Esophagus squamous epithelium (tissue), 5 donors: ENCODE measurements at places on chromosomes 16 and 17.
A peak's percentile ranks its signal among the peaks of the same experiment; 100 is the strongest.

DNA sequence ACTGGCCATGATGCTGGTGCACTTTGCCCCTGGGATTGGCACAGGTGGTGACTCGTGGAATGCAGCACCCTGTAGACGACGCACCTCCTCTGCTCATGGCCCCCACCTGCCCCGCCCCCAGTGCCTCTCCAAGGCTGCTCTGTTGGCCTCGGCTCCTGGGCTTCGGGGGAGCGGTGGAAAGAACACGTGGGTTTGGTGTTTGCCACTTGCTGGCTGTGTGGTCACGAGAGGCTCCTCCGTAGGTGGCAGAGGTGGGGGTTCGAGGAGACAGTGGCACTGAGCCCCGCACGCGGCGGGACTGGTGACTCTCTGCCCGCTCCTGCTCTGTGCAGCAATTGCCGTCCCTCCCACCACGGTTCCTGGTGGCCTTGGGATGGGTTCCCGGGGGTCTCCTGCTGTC is 82.8 kb upstream of the ZNF750 start:
- DNase-seq: no peak
- H3K4me1 ChIP-seq: no peaks in the 10 kb centered on the region
- H3K27ac ChIP-seq: no peak overlapping the region
- no peaks in the 10 kb centered on the region for H3K27me3 ChIP-seq
- H3K4me3 ChIP-seq: no peak overlapping the region
- peaks cover 16% of the 10 kb centered on the region for H3K36me3 ChIP-seq

DNA sequence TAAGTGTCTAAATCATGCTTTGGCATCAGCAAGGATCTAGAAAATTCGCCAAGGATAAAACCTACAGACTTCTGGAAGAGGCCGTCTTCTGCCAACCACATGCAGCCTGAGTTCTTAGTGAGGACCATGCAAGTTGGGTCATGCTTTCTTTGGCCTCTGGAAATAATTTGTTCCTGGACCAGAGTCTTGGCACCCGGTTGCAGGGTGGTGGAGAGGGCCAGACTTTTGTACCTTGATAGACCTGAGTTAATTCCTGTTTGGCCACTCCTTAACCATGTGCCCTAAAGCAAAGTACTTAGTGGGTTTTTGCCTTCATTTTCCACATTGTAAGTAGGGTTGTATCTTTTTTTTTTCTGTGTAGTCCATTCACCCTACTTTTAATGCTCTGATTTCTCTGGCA is 283.4 kb upstream of the IRX5 start:
- H3K36me3 ChIP-seq: no peaks in the 10 kb centered on the region
- no peak overlapping the region for H3K4me3 ChIP-seq
- DNase-seq: no peak
- peak overlapping the region; percentile 64 for H3K27ac ChIP-seq
- no peaks in the 10 kb centered on the region for H3K27me3 ChIP-seq
- H3K4me1 ChIP-seq: no peaks in the 10 kb centered on the region

DNA sequence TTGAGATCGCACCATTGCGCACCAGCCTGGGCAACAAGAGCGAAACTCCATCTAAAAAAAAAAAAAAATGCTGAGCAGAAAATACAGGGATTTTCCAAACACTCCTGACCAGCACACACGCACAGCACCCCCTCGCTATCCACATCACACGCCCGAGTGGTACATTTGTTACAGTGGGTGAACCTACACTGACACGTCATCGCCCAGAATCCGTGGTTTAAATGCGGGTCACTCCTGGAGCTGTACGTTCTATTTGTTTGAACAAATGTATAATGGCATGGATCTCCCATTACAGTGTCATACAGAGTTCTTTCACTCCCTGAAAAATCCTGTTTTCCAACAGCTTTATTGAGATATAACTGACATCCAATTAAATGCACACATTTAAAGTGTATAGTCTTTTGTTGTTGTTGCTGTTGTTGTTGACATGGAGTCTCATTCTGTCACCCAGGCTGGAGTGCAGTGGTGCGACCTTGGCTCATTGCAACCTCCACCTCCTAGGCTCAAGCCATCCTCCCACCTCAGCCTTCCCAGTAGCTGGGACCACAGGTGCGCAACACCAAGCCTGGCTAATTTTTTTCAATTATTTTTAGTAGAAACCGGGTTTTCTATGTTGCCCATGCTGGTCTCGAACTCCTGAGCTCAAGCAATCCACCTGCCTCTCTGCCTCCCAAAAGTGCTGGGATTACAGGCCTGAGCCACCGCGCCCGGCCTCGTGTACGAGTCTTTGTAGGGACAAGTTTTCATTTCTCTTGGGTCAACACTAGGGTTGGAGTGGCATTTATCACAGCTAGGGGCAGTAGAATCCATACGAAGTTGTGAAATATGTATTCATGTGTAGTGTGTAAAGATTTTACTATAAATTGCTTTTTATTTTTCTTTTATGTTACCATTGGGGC is 4.4 kb upstream of the CARHSP1 start:
- H3K27me3 ChIP-seq: no peaks in the 10 kb centered on the region
- no peak for DNase-seq
- H3K27ac ChIP-seq: no peak overlapping the region

GRCh38 chr16:9447195-9447551 is 355.7 kb downstream of the HAPSTR1 start:
- H3K4me3 ChIP-seq: no peak overlapping the region
- no peaks in the 10 kb centered on the region for H3K36me3 ChIP-seq
- H3K27ac ChIP-seq: no peak overlapping the region
- H3K4me1 ChIP-seq: no peaks in the 10 kb centered on the region

DNA sequence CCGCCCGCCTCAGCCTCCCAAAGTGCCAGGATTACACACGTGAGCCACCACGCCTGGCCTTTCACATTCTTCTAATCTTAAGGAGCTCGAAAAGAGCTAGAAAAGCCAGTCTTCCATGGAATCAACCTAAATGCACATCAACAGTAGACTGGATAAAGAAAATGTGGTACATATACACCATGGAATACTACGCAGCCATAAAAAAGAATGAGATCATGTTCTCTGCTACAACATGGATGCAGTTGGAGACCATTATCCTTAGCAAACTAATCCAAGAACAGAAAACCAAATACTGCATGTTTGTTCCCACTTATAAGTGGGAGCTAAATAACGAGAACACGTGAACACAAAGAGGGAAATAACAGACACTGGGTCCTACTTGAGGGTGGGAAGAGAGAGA is 3.1 kb downstream of the CTC1 start:
- H3K27me3 ChIP-seq: no peaks in the 10 kb centered on the region
- peaks cover 33% of the 10 kb centered on the region for H3K4me1 ChIP-seq
- DNase-seq: no peak
- H3K36me3 ChIP-seq: peaks cover 5% of the 10 kb centered on the region
- H3K27ac ChIP-seq: no peak overlapping the region

- peaks cover 14% of the 10 kb centered on the region for H3K4me1 ChIP-seq
- no peaks in the 10 kb centered on the region for H3K36me3 ChIP-seq
- DNase-seq: no peak
- peaks cover 32% of the 10 kb centered on the region for H3K27me3 ChIP-seq
Measured at GRCh38 chr16:16861546-16861945, 482.6 kb downstream of the NPIPA7 start.

DNA sequence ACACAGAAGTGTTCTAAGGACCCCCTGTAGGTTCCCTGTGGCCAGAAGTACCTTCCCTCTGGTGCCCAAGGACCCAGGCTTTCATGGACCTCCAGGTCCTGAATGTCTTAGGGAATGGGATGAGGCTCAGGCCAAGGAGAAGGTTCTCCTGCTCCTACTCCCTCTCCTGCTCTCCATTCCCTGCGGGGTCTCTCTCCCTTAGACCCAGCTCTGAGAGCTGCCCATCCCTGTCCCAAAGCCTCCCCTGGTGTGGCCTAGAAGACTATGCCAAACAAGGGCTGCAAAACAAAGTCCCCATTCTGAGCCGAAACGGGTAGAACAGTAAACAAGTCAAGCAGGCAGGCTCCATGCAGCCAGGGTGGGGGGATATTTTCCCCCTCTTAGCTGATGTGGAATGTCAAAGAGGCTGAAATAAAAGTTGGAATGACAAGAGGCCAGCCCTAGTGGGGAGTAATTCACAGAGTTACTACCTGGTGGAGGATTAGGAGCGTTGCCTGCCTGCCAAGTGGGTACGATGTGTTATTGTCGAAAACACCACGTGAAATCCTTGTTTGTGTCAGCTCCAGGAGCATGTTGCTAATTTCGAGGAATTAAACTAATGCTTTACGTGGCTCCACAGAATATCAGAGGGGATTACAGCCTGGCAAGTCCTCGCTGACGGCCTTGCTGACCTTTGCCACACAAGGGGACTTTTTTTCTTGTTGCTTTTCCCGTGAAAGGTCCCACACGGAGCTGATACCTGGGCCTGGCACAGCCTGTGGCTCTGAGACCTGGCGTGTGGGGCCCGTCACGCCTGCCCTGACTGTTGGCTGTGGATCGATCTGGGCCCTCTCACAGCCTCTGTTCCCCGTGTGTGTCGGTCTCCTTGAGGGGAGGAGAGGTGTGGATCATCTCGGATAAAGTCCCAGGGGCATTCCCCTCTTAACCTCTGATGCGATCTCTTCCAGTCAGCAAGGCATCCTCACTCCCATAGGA is 2.9 kb downstream of the WFIKKN2 start:
- no peak overlapping the region for H3K4me3 ChIP-seq
- H3K27ac ChIP-seq: no peak overlapping the region
- DNase-seq: no peak

GRCh38 chr16:10579575-10579964 is 828 bp downstream of the EMP2 start:
- H3K27ac ChIP-seq: peak overlapping the region; percentile 97
- H3K4me1 ChIP-seq: peaks cover 28% of the 10 kb centered on the region
- no peaks in the 10 kb centered on the region for H3K27me3 ChIP-seq
- no peaks in the 10 kb centered on the region for H3K36me3 ChIP-seq

DNA sequence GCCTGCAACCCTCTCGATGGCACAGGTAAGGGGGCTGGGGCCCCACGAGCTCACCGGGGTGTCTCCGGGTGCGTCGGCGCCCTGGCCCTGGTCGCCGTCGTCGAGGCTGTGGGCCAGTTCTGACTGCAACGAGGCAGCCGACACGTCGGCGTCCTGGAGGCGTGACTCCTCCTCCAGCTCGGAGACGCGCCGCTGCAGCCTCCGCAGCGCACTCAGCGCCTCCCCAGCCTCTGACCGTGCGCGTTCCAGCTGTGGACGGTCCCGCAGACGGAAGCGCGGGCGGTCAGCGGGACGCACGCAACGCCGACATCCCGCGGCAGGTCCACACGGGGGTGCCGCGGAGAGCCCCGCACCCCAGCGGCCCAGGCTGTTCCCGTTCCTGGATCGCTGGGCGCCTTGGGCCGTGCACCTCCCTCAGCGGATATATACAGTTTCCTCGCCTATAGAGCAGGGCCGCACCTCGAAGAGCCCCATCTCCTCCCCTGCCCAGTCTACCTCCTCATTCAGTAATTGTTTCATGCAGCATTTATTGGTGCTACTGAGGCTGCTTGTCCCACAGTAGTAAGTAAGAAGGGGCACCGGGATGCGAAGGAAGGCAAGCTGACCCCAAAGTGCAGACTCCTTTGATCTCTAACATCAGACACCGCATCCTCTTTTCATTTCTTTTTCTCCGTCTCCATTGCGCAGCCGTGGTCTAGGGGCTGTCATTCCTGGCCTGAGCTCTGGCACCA is 5.8 kb downstream of the THOC6 start:
- peaks cover 21% of the 10 kb centered on the region for H3K4me1 ChIP-seq
- no peak overlapping the region for H3K27ac ChIP-seq
- DNase-seq: no peak
- peaks cover 64% of the 10 kb centered on the region for H3K27me3 ChIP-seq

DNA sequence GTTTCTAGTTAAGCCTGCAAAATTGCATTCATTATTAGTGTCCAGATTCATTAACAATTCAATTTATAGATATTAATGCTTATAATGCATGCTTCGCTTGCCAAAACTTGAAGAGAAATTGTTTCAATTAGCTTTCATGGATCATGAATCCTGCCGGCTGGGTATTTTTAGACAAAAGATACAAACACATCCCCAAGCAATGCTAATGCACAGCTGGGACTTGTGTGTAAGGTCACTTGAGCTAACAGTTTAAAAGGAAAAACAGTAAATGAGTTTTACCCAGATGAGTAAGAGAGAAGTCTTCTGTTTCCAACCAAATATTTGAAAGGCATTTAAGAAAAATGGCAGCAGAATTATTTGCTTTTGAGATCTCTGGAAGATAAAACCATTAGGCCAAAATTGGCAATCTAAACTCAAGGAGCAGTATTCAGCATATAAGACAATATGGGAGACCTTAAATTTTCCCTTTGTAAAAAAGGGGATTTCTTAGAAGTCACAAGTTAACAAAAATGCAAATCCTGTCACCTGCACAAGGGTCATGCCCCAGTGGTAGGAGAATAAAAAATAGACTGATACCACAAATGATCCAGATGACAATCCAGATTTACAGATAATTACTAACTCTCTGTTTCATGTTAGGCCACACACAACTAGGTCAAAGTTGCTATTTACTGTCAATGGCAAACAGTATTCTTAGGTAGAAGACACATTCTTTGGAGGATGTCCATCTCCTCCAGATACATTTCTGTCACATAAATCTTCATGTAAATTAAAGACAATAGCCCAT is 418.4 kb upstream of the PMFBP1 start:
- no peaks in the 10 kb centered on the region for H3K4me1 ChIP-seq
- no peak for DNase-seq
- no peak overlapping the region for H3K27ac ChIP-seq
- no peak overlapping the region for H3K4me3 ChIP-seq

DNA sequence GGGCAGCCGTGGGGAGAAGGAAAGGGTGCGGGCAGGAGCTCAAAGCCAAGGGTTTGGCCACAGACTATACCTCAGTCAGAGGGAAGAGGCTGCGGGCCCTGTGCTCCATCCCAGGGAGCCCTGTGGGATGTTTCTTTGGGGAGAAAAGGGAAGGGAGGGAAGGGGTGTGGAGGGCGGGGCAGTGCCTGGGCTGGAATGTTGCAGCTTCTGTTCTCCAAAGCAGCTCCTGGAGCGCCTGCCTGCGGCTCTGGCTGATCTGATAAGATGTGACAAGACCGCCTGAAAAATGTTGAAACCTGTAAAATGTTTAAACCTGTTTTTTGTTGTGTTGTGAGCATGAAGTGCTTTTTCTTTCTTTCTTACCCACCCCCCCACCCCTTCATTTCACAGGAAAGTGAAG is 32.8 kb downstream of the WNT3 start:
- no peaks in the 10 kb centered on the region for H3K36me3 ChIP-seq
- H3K27ac ChIP-seq: no peak overlapping the region
- H3K4me1 ChIP-seq: peaks cover 15% of the 10 kb centered on the region
- no peaks in the 10 kb centered on the region for H3K27me3 ChIP-seq

DNA sequence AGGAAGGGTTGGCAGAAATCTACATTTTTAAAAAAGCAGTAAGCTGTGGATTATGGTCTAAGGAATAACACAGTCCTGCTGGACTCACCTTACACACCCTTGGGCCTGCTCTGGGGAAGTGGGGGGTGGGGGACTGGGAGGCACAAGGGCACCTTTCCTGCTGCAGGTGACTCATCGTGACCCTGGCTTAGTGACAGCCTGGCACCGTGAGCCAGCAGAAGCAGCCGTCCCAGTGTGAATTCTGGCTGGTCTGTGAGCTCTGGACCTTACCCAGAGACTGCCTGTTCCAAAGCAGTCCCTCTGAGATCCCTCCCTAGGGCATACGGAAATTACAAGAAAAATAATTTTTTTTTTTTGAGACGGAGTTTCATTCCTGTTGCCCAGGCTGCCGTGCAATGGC is 4.2 kb upstream of the CRK start:
- H3K4me1 ChIP-seq: peaks cover 19% of the 10 kb centered on the region
- no peaks in the 10 kb centered on the region for H3K36me3 ChIP-seq
- peak overlapping the region; percentile 65 for H3K27ac ChIP-seq

- H3K27me3 ChIP-seq: no peaks in the 10 kb centered on the region
- DNase-seq: no peak
- H3K4me3 ChIP-seq: no peak within 1 kb of the TSS
- no peaks in the 10 kb centered on the region for H3K36me3 ChIP-seq
- H3K27ac ChIP-seq: peak within 1 kb of the TSS; percentile 19
Measured at GRCh38 chr16:11964761-11965551, at the start of gene TNFRSF17. Gene TNFRSF17, plus strand, starts transcription at chr16:11965210. Its CDS starts 115 bp downstream, at chr16:11965325.
